ENCODE measurements at places on chromosomes 1 and 21. TPM values are rescaled to one million over a fixed set of nuclear protein-coding genes. Genes with fewer than 3 reads are reported as not detected.
A peak's percentile ranks its signal among the peaks of the same experiment; 100 is the strongest.

- DNase-seq = no peak
Measured at GRCh38 chr1:71245246-71245645, 164.4 kb upstream of the ZRANB2 start.

DNA sequence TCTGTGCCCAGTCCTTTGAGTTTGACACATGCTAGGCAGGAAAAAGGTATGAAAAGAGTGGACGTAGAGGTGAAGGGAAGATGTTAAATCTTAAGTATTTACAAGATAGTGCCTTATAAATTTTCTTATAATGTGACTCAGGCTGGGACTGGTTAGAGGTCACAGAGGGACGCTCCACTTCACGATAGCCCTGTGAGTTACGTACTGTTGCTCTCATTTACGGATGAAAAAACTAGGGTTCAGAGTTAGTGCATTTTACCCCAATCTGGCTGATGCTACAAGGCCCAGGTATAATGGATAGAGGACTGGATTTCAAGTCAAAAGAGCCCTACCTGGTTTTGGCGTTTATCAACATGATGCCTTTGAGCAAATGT lies 1.4 kb upstream of the TUT4 start:
- no peak for DNase-seq

- DNase-seq = no peak
Measured at GRCh38 chr21:30072496-30072895, 94.1 kb downstream of the CLDN17 start.

- no peak for DNase-seq
Measured at GRCh38 chr1:162412002-162412401, at the start of gene SH2D1B. TSS of gene SH2D1B (minus strand) at chr1:162412136. CDS start at chr1:162412016, 120 bp downstream.

GRCh38 chr1:81664341-81664740 lies 136.4 kb upstream of the ADGRL2 start:
- no peak for DNase-seq

GRCh38 chr1:116972674-116973030 lies 28.9 kb upstream of the CD101 start:
- no peak for DNase-seq

- DNase-seq = no peak
Measured at GRCh38 chr1:39656391-39656790, 15.5 kb downstream of the NT5C1A start.

DNA sequence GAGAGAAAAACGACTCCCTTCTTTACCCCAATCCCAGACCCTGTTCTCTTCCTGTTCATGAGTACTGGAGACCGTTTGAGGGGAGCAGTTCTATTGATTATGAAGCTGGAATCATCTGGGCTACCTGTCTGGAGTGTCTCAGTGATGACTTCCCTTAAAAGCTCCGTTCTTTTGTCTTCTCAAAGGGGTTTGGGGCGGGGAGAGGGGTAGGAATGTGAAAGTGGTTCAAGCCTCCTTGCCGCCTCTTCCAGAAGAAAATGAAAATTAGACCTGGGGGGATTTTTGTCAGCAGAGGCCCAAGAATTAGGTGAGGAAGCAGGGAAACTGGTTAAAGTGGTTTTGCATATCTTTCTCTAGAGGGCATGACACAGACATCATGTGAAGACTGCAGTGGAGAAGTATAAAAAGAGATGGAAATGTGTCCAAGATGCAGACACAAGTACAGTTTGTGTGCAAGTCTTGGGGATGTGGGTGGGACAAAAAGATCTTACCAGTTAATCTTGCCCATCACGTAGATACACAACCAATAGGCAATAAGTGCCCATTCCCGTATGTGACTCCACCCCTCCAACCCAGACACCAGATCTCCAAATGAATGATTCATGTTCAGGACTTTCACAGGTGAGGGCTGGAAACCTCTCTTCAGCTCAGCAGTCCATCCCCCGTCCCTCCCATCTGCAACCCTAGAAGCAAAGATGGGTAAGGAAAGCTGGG lies 470 bp upstream of the MTMR11 start:
- no peak for DNase-seq

DNA sequence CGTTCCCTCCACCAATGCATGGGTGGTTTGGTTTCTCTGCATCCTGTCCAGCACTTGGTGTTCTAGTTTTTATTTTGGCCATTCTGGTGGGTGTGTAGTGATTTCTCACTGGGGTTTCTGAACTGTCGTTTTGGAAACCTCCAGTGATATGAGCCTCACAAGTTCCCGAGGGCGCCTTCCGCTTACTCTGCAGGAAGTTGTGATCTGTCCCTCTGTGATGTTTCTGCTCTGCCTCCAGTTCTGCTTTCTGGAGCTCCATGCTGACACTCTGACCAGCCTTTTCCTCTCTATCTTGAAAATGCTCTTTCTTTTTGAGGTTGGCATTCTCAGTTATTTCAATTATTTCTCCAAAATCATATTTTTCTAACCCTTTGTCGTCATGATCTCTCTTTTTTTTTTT lies 111.6 kb downstream of the PLD5 start:
- DNase-seq = no peak

- peak; percentile 85 for DNase-seq
Measured at GRCh38 chr21:44723177-44724131, 12.1 kb upstream of the TSPEAR start.

Gene PDZK1
- total RNA-seq = 0.31 TPM

Gene RAB25
- total RNA-seq = not detected

Gene PCBP3
- total RNA-seq = 9.0 TPM
